H1 (cell line): ENCODE measurements at places on chromosomes 5 and 9. TPM values are rescaled to one million over a fixed set of nuclear protein-coding genes. Genes with fewer than 3 reads are reported as not detected.

DNA sequence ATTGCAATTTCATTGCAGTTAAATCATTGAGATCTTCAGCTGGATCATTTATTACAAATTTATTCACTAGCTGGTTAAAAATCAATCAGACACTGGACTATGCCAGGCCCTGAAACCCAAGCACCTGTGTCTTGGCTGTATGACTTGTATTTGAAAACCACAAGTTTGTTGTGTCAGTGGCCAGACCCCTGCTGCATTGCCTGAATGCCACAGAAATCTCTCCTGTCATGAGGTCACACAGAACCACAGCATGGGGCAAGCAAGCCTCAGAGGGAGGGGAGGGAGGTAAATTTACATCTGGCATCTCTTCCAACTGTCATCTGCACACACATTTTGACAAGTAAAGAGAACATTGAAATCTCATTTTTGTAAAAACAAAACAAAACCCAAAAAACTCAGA, 90.0 kb downstream of the ARRDC3 start:
- H3K4me1 ChIP-seq = no peaks in the 10 kb centered on the region
- H3K27ac ChIP-seq = no peak overlapping the region
- H3K4me3 ChIP-seq = no peak overlapping the region

DNA sequence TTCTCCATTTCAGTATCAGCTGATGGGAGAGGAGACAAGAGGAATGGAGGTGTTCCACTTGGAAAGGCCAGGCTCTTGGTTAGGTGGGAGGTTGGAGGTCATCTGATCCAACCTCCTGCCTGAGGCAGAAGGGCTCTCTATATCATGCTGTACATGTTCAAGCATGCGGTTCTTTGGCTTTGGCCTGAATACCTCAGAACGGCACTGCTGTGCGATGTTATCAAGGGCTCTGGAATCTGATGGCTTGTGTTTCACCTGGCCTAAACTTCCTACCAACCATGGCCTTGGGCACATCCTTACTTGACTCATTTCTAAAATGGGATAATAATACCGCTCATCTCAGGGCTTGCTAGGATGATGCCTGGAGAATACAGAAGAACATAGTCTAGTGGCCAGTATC, 90.1 kb upstream of the FAM169A start:
- no peak for DNase-seq
- no peaks in the 10 kb centered on the region for H3K36me3 ChIP-seq
- H3K27ac ChIP-seq = no peak overlapping the region
- no peaks in the 10 kb centered on the region for H3K4me1 ChIP-seq
- no peaks in the 10 kb centered on the region for H3K27me3 ChIP-seq

GRCh38 chr9:35844628-35845270, 15.7 kb downstream of the TMEM8B start:
- H3K4me3 ChIP-seq = no peak overlapping the region
- H3K4me1 ChIP-seq = peaks cover 12% of the 10 kb centered on the region
- DNase-seq = no peak
- no peak overlapping the region for H3K27ac ChIP-seq

DNA sequence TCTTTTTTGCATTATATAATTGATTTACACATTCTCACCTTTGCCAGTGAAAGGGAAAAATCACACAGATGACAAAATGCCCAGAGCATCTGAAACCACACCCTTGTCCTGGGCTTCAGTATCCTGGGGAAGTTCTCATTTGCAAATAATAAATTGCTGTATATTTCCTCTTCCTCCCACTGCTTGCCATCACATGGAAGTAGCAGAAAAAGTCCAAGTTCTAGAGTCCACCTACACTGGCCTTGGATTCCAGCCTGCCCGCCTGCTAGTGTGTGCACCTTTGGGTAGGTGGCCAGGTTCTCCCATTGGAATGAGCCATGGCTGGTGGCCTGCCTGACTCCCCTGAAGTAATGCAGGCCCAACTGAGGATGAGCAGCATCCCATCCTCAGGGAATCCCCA, 149.4 kb downstream of the GADD45G start:
- no peaks in the 10 kb centered on the region for H3K36me3 ChIP-seq
- no peak overlapping the region for H3K4me3 ChIP-seq
- no peak for DNase-seq

GRCh38 chr9:135045928-135046738, 41.3 kb upstream of the OLFM1 start:
- DNase-seq = no peak
- no peak overlapping the region for H3K4me3 ChIP-seq
- no peaks in the 10 kb centered on the region for H3K27me3 ChIP-seq
- no peaks in the 10 kb centered on the region for H3K4me1 ChIP-seq
- no peaks in the 10 kb centered on the region for H3K36me3 ChIP-seq

GRCh38 chr5:170614720-170615119, 110.9 kb downstream of the KCNIP1 start:
- H3K4me1 ChIP-seq = peaks cover 30% of the 10 kb centered on the region
- no peak overlapping the region for H3K27ac ChIP-seq
- DNase-seq = no peak
- no peaks in the 10 kb centered on the region for H3K36me3 ChIP-seq
- no peak overlapping the region for H3K4me3 ChIP-seq

GRCh38 chr9:61671276-61671973, 481.6 kb downstream of the SPATA31A7 start:
- no peak for DNase-seq
- H3K4me1 ChIP-seq = no peaks in the 10 kb centered on the region
- H3K36me3 ChIP-seq = no peaks in the 10 kb centered on the region
- H3K27ac ChIP-seq = no peak overlapping the region

SYK gene
- total RNA-seq = 4.4 and 5.6 TPM in 2 replicates
